Head of caudate nucleus (tissue), 42 donors: ENCODE measurements at places on chromosomes 4 and X.

- DNase-seq = no peak
Observed at GRCh38 chr4:129916991-129917390, 821.0 kb downstream of the C4orf33 start.

- peak; percentile 51 for DNase-seq
Observed at GRCh38 chr4:8391972-8392371, 48.6 kb downstream of the ACOX3 start.

GRCh38 chr4:80425124-80426100, 89.9 kb downstream of the CFAP299 start:
- no peak for DNase-seq

- DNase-seq = no peak
Observed at GRCh38 chr4:3184725-3185124, 64.2 kb upstream of the MSANTD1 start.

GRCh38 chr4:86554646-86555045, 39.5 kb upstream of the PTPN13 start:
- no peak for DNase-seq

DNA sequence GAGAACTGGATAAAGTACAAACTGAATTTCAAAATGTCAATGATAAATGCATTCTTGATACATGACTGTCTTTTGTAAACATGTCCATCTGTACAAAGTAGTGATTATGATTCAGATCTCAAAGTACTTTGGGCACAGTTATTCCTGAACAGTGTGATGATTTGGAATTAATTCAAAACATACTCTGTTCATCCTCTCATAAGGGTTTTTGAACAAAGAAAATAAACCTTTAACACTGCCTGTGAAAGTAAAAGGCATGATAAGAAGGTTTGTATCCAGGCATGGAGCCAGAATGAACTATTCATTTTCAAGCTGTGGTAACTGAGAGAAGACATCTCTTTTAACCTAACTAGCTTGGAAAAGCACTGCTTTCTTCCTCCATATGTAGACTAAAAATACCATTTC, 883 bp upstream of the KLHL4 start:
- DNase-seq = no peak

DNA sequence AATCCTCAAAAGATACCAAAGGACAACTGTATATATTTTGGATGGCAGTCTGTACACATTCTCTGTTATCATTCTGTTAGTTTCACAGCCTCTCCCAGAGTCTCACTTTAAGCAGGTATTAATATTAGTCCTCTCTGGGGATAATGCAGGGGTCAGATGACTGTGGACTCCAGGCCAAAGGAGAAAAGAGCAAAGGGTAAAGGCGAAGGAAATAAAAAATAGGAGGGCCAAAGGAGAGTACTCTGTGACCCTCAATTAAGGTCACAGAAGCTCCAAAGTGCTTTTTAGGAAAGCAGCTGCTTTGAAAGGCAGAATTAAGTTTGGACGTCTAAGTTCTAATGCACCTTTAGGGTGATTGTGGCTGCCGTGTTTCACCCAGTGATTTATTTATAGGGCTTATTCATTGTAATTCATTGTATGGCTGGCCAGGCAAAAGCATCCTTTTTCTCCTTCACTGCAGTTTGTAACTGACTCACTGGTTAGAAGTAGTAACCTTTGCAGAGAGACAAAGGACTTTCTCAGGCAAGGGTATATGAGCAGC, 7.8 kb downstream of the MSMO1 start:
- no peak for DNase-seq

DNA sequence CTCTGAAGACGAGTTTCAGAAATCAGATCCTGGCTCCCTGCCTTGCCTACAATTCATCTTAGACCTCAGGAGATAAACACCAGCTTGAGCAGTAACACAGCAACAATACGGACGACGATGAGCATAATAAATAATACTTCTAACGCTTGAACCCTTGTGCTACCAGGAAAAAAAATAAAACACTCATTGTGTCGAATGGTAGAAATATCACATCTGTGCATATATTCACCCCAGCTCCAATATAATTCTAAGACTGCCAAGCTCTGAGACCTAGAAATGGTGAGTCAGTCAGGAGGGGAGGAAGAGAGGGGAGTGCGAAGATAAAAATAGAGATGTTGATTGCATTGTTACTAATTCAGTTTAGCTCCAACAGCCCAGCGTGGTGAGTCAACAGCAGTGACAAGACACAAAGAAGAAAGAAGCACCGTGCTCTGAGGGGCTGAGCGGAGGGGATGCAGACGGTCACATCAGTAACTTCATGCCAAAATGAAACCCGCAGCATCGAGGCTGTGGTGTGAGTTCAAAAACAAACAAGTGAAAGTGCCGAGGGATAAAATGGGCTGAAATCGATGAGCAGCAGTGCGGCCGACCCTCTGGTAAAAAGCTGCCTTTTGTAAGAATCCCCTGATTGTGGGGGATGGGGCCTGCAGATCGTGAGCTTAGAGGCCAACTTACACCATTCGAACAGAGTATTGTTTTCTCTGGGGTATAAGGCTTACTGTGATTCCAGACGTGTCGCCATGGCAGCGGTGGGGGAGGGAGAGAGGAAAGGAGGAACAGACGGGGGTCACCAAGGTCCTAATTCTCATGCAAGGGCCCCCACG, 150.4 kb downstream of the MGST2 start:
- peak; percentile 6 for DNase-seq

GRCh38 chr4:71254451-71255012, 84.3 kb upstream of the SLC4A4 start:
- no peak for DNase-seq

DNA sequence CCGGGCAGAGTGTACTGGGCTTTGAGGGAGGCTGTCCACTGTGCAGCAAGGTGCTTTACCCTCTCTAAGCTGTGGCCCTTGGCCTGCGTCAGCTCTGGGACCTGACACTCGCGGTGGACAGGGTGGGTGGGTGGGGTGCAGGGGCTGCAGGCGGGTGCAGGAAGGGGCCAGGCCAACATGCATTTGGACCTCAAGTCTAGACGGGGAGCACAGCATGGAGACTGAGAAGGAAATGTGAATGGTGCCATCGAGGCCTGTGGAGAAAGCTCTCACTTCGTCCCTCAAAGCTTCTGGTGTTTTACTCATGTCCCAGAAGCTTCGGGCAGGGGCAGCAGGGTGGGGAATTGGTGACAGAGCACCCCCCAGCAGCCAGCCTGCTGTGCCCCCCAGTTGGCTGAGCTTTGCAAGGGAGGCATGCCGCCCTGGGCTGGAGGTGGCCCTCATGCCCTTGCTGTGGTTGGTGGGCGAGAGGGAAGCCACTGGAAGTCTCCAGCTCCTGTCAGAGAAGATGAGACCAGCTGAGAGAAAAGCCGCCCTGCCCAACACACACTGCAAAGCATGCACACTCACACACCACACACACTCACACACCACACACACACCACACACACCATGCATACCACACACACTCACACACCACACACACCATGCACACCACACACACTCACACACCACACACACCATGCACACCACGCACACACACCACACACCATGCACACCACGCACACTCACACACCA, 12.3 kb downstream of the PNMA6E start:
- no peak for DNase-seq

DNA sequence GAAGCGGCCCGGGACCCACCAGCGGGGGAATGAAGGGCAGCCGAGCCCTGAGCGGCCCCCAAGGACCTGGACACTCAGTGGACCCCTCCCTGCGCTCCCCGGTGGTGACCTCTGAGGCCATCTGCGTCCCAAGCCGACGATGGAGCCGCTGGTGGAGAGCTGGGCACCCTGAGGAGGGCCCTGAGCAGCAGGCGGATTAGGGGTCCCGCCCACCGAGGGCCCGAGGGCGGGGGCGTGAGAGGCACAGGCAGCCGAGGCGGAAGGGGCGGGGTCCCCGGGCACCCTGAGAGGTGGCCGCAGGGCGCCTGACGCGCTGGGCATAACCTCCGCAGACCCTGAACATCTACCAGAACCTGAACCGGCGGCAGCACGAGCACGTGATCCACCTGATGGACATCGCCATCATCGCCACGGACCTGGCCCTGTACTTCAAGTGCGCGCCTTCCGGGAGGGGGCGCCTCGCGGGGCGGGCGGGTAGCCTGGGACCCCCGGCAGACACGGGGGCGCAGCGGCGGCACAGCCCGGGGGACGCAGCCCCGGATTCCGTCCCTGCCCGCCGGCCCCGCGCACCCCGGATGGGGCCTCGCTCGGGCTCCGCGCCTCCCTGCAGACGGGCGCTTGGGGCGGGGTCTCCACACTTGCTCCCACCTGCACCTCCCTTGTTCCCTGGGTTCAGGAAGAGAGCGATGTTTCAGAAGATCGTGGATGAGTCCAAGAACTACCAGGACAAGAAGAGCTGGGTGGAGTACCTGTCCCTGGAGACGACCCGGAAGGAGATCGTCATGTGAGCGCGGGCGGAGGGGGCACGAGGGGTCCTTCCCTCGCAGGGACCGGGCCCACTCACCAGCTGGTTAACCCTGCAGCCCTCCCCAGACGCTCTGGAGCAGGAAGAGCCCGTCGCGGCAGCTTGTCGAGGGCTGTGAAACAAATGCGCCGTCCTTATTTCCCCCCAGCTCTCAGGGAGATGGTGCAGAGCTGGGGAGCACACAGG, 10.3 kb downstream of the ATP5ME start:
- DNase-seq = peak; percentile 56

- no peak for DNase-seq
Observed at GRCh38 chrX:47232197-47232802, 509 bp upstream of the USP11 start.

GRCh38 chr4:36638273-36638811, 356.9 kb downstream of the DTHD1 start:
- no peak for DNase-seq

- DNase-seq = no peak
Observed at GRCh38 chrX:20147561-20147960, 5.9 kb upstream of the EIF1AX start.

GRCh38 chrX:103640401-103641155, 11.8 kb downstream of the TCEAL1 start:
- DNase-seq = no peak

- DNase-seq = no peak
Observed at GRCh38 chr4:175166020-175166419, 247.9 kb downstream of the ADAM29 start.
